Activated CD8-positive, alpha-beta memory T cell treated with anti-CD3 and anti-CD28 coated beads for 24 hours (primary cell): ENCODE measurements at places on chromosomes 11 and 22.

GRCh38 chr22:49793296-49793695 is 34.4 kb downstream of the BRD1 start:
- DNase-seq: no peak

GRCh38 chr11:63589000-63589399 is 25.2 kb downstream of the PLAAT3 start:
- DNase-seq: no peak

- DNase-seq: no peak
These were observed 73.5 kb downstream of the GAB2 start for GRCh38 chr11:78344094-78344493.

- DNase-seq: no peak
These were observed 150.7 kb downstream of the DCDC1 start for GRCh38 chr11:31218847-31219246.

DNA sequence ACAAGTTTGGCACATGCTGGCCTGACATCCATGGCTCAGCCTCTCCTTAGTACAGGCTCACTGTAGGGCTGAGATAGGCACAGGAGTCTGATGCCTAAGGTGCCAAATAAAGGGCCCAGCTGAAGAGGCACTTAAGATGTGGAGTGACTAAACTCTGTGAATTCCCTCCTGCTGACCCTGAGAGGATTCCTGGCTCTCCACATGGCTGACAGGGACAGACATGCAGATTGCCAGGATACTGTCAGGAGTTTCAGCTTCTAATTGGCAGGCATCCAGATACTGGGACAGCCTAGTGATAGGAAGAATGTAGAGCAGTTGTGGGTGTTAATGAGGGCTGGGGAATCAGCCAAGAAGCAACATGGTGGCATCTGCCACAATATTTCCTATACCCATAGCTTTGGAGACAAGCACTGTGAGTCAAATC is 558.7 kb downstream of the INSC start:
- no peak for DNase-seq

DNA sequence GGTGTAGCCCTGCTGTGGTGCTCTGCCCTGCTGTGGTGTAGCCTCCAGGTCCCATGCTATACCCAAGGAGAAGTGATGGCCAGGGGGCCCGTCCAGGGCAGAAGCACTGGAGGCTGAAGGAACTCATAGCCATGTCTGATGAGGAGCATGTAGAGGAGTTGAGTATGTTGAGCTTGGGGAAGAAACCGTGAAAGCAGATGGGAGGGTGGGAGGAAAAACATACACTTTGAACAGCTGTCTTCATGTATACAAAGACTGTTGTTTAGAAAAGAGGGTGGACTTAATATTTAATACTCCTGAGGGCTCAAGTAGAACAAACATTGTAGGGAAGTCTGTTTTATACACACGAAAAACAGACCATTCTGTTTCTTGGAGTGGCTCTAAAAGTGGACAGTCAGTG is 26.6 kb upstream of the TTC12 start:
- no peak for DNase-seq

- DNase-seq: peak; percentile 84
These were observed 116.2 kb downstream of the ETS1 start for GRCh38 chr11:128471138-128471661.

DNA sequence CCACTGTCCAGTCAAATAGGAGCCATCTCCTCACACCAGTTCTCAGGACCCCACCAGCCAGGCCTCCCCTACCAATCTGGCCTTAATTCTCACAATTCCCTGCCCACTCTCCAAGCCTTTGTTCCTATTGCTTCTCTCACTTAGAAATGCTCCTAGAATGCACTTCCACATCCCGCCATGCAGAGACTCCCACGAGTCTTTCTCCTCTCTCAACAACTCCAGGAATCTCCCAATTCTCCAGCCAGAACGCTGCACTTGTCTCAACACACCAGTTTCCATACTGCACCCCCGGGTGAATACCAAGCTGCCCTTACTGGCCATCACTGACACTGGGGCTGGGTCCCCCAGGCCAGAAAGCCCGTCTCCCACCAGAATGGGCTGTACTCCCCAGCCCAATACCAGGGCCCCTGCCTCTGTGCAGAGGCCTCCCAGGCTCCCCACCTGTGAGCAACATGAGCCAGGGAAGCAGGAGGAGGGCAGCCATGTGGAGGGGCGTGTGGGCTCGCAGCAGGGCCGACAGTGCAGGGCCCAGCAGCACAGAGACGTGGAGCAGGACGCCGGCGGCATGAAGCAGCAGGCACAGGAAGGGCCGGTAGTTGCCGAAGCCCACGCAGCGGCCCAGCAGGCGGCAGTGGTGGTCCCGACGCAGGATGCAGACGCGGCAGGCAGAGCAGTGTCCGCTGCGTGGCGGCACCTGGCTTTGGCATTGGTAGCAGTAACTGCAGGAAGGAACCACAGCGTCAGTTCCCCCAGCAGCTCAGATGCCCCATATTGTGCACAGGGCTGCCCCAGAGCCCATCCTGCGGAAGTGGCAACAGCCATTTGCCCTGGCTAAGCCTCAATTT is 2.4 kb downstream of the ZDHHC24 start:
- peak; percentile 80 for DNase-seq

GRCh38 chr11:116502641-116503061 is 270.1 kb downstream of the BUD13 start:
- DNase-seq: peak; percentile 35
